D341Med (cell line): ENCODE measurements at places on chromosomes 3 and 15.

DNA sequence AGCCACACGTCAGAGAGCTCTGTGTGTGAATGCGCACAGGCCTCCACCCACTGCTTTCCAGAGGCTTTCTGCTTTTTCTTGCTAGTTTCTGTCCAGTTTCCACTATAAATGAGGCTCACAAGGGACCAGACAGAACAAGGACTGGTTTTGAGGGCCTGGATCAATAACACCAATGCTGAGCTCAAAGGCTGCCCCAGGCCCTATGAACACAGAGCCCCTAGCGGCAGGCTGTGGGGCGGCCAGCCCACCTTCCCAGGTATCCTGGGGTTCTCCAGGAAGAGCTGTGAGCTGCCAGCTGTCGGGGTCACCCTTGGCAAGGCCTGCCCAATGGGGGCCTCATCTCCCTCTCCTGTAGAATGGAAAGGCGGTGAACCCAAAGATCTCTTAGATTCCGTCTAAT lies 2.2 kb upstream of the ITIH3 start:
- no peak for DNase-seq

- peak; percentile 74 for DNase-seq
These were observed 285.1 kb upstream of the MANF start for GRCh38 chr3:51099794-51100535.

GRCh38 chr3:184680385-184681345 lies 31.2 kb downstream of the MAGEF1 start:
- no peak for DNase-seq

DNA sequence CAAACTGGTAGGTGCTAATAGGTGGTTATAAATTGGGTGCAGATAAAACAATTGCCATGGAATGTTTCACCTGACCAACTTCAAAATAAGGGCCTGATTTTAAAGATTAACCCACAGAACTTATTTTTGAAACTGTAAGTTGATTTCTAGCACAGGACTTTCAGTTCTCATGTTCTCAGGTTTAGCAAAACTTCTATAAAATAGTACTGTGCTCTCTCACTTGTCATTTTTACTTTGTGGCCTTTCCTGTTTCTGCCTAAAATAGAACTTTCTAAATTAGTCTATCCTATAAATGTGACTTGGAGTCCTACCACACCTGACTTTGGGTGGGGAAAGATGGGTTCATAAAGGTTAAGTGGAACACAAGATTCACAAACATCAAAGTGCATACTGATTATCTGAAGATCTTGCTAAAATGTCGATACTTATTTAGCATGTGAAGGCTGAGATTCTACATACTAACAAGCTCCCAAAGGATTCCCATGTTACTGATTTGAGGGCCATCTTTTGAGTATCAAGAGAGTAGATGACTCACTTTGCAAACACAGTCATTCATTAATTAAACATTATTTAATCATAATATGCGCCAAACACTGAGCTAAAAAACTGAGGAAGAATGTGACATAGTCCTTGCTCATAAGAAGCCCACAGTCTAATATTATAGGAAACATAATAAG lies 38.6 kb downstream of the BTLA start:
- no peak for DNase-seq

GRCh38 chr3:40968666-40969065 lies 230.6 kb upstream of the CTNNB1 start:
- DNase-seq = no peak

- no peak for DNase-seq
These were observed 73.6 kb downstream of the TM4SF4 start for GRCh38 chr3:149547954-149548668.

GRCh38 chr3:96354742-96355141 lies 459.7 kb upstream of the EPHA6 start:
- DNase-seq = no peak

DNA sequence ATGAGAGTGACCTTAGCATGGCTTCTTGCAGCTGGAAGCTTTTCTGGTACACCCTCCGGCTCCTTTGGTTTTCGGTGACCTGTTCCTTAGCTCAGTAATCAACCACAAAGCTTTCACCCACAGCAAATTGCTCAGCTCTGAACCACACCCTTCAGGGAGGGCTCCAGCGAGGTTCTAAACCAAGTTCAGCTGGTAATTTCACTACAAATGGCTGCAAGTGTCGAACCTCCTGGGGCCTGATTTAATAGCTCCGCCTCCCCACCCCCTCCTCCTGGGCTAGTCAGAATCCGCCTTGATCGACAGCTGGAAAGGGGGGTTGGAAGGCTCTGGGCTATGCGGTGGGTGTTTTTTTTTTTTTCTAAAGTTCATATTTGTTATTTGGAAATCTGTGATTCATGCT lies 150.9 kb upstream of the MCTP2 start:
- no peak for DNase-seq

DNA sequence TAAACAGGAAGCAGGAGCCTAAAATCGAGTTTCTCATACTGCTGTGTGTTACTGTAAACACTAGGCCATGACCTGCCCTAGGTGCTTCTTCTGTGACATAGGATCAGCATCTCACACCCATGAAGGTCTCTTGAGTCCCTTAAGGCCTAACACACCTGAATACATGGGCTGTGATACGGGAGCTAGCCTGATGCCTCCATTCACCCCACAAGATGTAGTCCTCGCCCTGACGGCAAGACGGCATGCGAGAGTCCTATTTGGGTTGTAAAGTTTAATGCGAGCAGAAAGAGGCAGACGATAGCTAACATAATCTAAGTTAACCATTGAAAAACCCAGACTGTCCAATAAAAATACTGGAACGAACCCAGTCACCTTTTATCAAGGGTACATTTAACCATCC lies 241.1 kb upstream of the ICE2 start:
- DNase-seq = peak; percentile 34

DNA sequence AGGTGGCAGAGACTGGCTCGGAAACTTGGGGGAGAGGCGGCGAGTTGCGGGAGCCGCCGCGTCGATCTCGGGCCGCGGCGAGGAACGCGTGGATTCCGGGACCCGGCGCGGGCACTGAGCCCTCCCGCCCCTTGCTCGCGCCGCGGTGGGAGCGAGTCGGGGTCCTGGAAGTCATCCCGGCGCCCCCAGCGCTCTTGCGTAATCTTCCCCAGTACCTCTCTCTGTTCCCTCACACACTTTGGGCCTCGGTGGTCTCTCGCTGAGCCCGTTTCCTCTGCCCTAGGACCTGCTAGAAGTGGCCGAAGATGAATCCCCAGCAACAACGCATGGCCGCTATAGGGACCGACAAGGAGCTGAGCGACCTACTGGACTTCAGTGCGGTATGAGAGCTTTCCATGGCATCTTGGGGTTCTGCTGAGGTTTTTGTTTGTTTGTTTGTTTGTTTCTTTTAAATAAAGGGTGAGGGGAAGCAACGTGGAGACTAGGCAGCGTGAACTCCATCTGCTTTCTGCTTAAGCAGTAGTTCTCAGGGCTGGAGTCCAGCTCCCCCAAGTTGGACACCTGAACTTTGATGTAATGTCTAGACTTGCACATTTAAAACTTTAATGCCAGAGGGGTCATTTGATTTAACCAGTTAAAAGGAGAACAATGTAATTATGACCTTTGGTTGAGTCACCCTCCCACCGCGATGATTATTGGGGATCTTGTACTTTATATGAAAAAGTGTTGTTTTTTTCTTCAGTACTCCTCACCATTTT lies 1.3 kb downstream of the TCF12 start:
- peak; percentile 76 for DNase-seq

DNA sequence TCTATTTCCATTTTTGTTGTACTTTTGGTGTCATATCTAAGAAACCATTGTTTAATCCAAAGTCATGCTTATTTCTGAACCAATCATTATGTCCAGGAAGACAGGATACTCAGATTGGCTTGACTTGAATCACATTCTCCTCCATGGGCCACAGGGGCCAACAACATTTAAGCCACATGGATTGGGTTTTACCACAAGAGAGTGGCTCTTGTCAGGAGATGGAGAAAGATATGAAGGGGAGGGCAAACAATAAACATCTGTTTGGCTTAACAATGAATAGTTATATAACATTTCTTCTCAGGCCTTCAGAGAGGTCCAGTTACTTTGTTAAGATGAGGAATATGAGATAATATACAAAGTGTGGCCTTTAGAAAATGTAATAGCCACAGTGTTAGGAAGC lies 44.6 kb downstream of the GXYLT2 start:
- DNase-seq = no peak

- no peak for DNase-seq
These were observed 17.7 kb downstream of the CCDC80 start for GRCh38 chr3:112623213-112623612.

- no peak for DNase-seq
These were observed 36.6 kb downstream of the CCK start for GRCh38 chr3:42229266-42229941.
